ENCODE measurements at places on chromosomes 3 and 15.

- DNase-seq, result no peak
Measured at GRCh38 chr15:74783072-74783807, 1.4 kb downstream of the CSK start.

- no peak for DNase-seq
Measured at GRCh38 chr3:181710345-181711291, 1.1 kb upstream of the SOX2 start.

GRCh38 chr15:63487076-63487757, 17.2 kb upstream of the USP3 start:
- DNase-seq, result peak; percentile 79

DNA sequence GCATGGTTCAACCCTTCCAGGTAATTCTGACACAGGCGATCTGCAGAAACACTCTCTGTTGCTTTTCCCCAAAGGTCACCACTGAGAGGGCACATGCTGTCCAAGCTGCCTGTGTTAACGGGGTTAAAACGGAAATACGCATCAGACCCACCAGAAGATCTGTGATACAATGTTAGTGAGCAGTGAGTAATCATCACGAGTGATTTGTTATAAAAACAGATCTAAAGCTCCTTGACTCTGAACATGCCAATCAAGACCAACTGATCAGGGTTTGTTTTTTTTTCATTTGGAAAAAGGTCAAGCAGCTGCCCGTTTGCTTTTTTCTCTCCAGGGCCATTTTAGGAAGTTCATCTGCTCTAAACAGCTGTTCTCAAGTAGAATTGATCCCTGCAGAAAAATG, 43.2 kb downstream of the FGF12 start:
- no peak for DNase-seq

DNA sequence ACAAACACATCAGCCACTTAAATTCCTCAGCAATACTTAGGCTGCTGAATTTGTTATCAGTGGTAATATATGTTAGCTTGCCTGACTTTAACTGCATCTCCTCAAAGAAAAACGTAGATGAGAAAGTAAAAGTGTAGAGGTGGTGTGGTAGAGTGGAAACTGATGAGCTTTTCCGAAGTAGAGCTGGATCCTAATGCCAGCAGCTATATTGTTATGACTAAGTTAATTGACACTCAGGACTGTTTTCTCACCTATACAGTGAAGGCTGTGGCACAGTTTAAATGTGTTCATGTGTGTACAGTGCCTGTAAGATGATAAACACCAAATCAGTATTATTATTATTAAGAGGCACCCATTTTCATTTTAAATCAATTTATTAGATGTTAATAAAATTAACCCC, 174.9 kb downstream of the TNIK start:
- DNase-seq, result no peak

DNA sequence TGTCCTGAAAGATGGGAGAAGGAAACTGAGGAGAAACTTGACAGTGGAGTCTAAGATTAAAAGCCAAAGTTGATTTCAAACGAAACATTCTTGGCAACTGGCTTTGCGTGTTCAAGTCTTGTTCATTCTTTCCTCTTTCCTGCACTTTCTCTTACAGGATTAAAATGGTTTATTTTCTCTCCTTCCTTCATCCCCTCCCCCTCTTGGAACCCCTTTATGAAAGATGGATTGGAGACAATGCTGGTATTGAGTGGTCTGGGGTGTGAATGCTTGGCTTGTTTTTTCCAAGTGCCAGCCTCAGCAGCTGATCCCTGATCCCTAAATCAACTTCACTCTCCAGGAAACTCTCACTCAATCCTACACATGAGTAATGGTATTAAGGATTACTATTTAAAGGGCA, 703 bp upstream of the LSAMP start:
- no peak for DNase-seq

All from T follicular helper cell (primary cell).